ENCODE measurements at places on chromosomes 16 and 17.

GRCh38 chr17:78356101-78356713 lies 3.7 kb downstream of the SOCS3 start:
- peak; percentile 73 for DNase-seq

DNA sequence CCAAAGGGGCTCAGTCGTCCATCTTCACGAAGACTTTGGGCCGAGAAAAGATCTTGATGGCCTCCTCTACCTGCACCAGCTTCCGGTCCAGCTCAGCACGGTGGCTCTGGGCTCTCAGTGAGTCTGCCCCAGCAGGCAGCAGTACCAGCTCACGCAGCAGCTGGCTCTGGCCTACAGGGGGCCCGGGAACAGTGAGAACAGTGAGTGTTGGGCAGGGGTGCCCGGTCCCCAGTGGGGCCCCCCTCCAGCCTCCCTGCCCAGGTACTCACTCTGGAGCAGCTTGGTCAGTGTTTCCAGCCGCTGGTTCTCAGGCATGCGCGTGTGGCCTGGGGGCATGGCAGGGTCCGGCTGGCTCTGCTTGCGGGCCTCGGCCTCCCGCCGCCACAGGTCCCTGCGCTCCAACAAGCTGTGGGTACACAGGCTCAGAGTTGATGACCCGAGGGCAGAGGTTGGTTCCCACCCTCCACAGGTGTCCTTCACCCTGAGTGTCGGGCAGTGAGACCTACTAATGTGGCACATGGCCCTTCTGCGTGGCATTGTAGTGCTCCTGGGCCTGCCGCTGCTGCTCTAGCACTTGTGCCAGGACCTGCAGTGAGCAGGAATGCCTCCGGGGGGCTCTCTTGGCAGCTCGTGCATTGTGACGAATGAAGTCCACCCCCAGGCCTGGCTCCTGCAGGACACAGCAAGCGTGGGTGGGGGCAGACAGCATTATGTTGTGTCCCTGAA lies 2.6 kb downstream of the PARD6A start:
- DNase-seq: no peak

DNA sequence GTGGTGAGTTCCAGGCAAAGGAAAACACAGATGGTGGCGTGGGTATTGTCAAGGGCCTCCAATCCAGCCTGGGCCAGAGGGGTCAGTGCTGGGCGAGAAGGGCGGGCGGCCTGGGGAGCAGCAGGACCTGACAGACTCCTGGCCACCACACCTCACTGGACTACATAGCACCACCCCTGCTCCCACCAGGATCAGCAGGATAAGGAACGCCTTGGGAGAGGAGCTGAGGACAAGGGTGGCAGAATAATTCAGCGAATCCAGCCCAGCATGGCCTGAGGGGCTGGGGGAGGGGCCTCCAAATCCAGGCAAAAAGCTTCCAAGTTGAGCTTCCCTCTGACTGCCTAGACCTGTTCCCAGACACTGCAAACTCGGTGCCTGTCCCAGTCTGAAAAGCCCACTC lies 6.5 kb downstream of the DLX4 start:
- DNase-seq: no peak

DNA sequence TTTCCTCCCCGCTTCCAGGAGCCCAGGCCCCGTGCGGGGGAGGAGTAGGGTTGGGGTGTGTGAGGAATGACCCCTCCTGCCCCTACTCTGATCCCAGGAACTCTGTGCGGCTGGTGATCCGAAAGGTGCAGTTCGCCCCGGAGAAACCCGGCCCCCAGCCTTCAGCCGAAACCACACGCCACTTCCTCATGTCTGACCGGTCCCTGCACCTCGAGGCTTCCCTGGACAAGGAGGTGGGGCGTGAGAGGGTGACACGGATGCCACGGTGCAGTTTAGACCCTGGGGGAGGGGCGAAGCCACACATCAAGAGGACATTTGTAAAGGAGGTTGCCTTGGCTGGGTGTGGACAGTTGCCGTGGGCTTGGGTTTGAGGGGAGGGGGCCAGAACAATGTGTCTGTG lies 7.4 kb downstream of the ARRB2 start:
- DNase-seq: no peak

GRCh38 chr17:71111460-71111859 lies 942.1 kb downstream of the KCNJ2 start:
- DNase-seq: no peak

DNA sequence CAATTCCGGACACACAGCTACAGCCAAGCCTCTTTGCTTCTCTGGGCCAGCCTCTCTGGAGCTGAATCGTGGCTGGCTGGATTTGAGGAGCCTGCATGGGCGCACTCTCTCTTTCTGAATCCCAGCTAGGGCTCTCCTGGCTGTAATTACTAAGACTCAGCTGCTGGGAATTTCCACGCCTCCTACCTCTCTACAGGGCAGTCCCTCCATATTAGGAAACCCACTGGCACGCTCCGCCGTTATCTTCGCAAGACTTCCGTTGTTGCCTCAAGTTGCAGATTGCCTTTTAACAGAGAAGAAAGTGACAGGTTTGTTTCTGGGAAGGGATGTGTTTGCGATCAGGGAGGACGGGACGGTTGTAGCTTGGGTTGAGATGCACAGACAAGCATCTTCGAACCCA lies 188.4 kb upstream of the NLRP1 start:
- DNase-seq: no peak

DNA sequence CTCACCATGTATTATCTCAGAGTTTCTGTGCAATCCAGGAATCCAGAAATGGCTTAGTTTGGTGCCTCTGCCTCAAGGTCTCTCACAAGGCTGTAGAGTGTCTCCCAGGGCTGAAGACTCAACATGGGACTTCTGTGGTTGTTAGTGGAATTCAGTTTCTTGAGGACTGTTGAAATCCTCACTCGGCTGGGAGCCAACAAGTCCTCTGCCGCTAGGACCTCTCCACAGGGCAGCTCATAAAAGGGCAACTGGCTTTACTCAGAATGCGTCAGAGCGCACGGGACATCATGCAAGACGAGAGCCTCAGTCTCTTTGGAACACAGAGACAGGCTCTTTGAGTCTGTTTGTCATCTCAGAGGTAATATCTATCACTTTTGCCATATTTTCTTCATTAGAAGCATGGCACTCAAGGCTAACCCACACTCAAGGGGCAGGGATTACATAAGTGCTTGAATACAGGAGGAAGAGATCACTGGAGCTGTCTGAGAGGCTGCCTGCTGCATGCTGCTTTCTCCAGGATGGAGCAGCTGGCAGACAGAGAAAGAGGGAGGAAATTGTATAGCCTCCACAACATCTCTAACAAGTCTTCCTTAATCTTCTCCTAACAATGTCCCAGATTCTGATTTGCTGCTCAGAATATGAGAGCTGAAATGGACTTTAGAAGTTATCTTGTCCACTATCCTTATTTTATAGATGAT lies 97.5 kb upstream of the ASIC2 start:
- DNase-seq: no peak

GRCh38 chr17:58507123-58507634 lies 7.3 kb downstream of the MTMR4 start:
- no peak for DNase-seq

GRCh38 chr16:86805188-86805587 lies 226.8 kb downstream of the FOXL1 start:
- DNase-seq: no peak

DNA sequence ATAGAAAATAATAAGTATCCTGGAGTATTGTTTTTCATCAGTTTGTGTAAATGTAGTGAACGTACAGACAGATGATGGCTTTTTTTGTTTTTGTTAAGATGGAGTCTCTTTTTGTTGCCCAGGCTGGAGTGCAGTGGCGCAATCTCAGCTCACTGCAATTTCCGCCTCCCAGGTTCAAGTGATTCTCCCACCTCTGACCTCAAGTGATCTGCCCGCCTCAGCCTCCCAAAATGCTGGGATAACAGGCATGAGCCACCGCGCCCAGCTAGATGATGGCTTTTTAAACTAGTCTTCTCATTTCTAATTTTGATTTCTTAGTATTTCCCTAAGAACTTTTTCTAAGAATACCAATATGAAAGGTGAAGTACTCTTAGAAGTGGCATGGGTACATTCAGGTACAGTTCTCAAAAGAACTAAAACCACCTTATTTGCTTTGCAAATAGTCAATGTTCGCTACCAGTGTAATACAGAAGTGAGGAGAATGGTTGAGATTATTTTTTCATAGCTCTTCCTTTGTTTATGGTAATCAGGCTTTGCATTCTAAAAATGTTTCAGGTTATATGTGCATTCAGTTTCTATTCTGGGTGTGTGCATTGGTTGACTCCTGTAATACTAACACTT lies 34.2 kb downstream of the TTC19 start:
- no peak for DNase-seq

DNA sequence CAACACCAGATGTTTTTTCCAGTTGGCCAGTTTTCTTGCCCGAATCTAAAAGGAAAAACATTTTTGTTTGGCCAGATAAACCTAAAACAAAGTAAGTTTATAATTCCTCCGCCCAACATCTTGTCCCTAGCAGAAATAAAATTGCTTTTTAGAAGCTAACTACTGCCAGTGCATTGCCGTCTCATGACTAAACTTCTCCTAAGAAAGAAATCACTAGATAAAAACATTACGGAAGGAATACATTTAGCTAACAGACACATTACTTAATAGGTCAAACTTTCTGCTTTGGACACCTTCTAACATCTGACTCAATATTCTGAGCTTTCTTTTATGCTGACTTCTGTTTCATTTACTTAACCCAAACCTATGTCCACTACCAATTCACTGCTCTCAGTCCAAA lies 36.2 kb downstream of the FBXL20 start:
- DNase-seq: no peak

DNA sequence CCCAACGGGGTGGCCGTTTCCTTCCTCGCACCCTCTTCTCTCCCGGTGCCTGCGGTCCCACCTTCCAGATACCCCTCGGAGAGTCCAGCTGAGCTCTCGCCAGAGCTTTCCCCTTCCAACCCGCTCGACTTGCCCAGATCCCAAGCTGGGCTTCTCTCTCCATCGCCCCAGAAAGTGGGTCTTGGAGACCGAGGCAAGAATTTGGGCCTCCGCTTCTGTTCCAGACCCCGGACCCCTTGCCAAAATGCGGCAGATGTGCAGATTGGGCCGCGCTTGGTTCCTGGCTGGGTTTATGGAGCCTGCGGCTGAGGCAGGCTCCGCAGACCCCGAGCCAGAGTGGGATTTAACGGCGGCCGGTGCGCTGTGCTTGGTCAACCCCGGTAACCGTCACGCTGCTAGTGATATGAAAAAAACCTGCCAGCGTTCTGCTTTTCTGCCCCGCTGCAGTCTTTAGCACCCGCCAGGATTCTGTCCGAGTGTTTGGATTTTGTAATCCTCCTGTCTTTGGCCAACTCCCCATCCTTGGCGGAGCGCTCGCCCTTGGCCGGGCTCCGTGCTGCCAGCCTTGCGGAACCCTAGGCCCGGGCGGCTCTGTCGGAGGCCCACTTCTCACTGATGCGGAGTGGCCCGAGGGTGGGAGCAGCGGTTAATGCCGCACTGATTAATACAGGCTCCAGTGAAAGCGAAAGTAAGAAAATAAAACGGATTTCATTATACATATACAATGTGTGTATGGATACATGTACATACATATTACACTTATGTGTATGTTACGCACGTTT lies 754 bp upstream of the SLFN11 start:
- DNase-seq: peak; percentile 68

DNA sequence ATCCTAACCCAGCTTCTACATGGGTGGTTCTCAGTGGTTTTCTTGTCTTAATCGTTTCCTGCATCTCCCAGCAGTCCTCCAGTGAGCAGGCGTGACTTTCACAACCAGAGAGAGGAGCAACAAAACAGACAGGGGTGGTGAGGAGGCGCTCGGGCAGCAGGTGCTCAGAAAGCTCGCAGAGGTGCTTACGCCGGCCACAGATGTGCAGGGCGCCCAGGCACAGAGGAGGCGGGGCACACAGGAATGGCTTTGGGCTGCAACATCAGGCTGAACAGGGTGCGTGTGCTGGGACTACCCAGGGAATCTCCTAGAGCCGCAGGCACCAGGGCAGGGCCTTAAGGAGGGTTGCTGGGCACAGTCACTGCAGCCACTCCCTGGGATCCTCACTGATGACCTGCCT lies 32.6 kb downstream of the KLHDC4 start:
- no peak for DNase-seq

DNA sequence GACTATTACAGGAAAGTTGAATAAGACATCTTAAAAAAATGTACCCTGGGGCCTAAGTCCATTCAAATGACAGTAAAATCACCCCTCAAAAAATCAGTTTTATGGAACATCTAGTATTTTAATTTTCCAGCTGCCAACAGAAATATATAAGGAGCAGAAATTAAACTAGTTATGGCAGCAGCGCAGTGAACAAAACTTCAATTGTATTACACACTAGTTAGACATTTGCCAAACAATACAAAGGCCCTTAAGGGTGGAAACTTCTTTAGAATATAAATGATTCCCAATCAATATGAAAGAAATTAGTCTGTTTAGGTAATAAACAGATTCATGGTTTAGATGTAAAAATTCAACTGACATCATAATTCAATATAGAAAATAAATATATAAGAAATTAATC lies 18.1 kb upstream of the RFFL start:
- no peak for DNase-seq

DNA sequence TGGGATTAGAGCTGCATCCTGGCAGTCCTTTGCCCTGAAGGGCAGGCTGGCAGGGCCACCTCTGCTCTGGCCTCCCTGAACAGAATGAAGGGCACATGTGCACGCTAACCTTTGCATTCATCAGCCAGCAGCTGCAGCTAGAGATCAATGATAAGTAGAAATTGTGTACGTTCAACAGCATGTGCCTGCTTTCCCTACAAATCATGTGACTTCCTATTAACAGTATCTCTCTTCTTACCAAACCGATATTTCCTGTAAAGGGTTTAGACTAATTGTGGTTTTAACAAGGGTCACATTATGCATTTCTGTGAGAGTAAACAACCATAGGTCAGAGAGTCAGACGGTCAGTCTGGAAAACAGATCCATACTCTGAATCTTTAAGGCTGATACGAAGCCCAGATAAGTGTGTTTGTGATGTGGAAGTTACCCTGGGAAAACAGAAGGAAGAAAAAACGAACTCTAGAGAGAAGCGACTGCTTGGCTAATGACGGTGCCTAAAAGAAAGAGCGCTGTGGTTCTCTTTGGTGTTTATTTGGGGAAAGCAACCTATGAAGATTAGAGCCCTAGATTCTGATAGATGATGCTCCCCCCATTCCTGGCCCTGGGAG lies 219.4 kb downstream of the MAF start:
- no peak for DNase-seq

DNA sequence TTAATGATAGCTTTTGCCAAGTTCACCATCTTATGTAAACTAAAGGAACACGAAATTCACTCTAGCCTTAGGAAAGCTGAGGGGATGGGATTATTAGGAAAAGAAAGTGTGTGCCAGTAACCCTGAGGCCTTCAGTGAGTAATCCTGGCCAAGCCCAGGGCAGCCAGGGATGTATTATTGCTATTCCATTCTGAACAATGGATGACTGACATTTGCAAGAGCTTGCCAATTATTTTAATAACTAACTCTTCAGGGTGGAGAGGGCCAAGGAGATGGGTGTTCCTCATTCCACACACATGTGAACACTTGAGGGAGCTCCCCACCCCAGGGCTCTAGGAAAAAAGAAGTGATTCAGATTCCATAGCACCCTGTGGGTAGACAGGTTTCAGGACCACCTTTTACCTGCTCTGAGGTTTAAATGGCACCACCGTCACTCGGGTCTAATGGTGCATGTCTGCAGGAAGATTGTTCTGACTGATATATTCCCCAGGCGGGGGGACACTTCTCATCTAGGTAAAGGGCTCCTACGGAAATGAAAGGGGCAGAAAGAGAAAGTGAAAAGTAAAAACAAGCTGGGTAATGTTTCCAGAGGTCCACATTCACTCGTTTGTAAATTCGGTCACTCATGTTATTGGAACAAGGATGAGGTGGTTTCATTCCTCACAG lies 41.5 kb downstream of the TK2 start:
- DNase-seq: no peak
